ENCODE measurements at places on chromosomes 11 and 22.

GRCh38 chr11:8989453-8989852 lies 14.3 kb downstream of the NRIP3 start:
- no peak for DNase-seq

- no peak for DNase-seq
Observed at GRCh38 chr22:48754611-48755058, 1073.0 kb downstream of the BRD1 start.

GRCh38 chr11:11036185-11036847 lies 178.5 kb upstream of the ZBED5 start:
- no peak for DNase-seq

GRCh38 chr11:61985869-61986268 lies 18.4 kb upstream of the FTH1 start:
- DNase-seq: no peak

- no peak for DNase-seq
Observed at GRCh38 chr22:19329454-19329853, 37.9 kb upstream of the CLTCL1 start.

GRCh38 chr11:86171627-86172026 lies 72.9 kb upstream of the EED start:
- DNase-seq: no peak

- DNase-seq: no peak
Observed at GRCh38 chr11:64607381-64607985, 16.5 kb downstream of the SLC22A12 start.

DNA sequence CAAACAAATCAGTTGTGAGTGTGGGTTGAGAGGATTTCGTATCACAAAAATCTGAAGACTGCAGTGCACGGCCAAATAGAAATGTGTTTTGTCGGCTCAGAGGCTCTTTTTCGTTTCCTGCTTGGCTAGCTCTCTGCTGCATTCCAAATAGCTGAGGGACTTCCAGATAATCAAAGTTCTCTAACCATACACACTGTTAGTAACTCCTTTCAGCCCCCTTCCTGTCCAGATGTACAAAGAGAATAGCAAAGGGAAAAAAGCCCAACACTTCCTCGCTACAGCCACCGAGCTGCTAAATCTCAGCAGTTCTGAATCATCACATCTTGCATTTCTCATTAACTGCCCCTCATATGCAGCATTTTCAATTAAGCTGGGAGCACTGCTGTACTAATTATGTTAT lies 203.1 kb downstream of the TENM4 start:
- no peak for DNase-seq

DNA sequence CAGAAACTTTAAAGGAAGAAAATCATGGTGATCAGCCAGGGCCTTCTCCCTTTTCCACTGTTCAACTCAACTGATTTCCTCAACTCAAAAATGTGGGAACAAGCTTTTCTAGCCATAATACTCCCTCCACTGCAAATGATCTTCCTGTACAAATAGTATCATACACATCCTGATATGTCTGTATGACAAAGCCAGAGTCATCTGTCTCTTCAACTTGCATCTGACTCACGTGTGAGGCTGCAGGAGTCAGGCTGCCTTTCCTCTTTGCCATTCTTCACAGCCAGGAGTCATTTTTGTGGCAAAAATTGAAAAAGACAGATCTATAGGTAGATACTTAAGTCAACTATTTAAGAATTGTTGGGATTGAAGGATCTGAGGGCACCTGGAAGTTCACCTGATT lies 13.3 kb downstream of the PATZ1 start:
- DNase-seq: no peak

GRCh38 chr11:13963169-13963948 lies 836 bp downstream of the SPON1 start:
- no peak for DNase-seq

DNA sequence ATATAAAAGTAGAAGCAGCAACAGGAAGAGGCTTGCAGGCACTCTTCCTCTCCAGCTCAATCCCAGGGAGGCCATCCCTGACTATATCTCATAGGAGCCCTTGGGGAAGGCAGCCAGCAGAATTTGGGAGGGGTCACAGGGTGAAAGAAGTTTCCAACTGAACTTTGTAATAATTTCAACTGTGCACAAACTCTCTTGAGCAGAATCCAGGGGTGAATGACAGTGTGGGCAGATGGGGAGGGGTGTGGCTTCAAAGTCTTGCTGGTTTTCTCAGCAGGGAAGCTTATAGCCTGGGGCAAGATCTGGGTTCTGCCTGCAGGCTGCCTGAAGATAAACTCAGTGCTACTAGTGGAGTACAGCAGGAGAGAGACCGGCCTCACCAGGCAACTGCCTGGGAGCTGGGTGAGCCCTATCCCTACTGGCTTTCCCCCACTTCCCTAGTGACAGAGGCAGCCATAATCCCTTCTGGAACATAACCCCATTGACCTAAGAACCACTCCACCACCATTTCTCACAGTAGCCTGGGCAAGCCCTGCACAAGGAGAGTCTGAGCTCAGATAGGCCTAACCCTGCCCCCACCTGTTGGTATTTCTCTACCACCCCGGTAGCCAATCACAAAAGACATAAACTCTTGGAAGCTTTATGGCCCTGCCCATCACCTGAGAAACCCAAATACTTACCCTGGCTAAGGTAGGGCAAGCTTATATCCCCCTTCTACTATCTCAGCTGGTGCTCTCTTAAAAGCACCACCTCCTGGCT lies 17.8 kb upstream of the TTC12 start:
- DNase-seq: no peak

Measured in hypothalamus (tissue), 51 donors.